ENCODE measurements at places on chromosomes 2 and 18. TPM values are rescaled to one million over a fixed set of nuclear protein-coding genes. Genes with fewer than 3 reads are reported as not detected.

The C1QL2 gene
- total RNA-seq = not detected

The SERPINB11 gene
- total RNA-seq = not detected

The LDAH gene
- total RNA-seq = 22.8 TPM

The RAD51AP2 gene
- total RNA-seq = under 0.01 TPM

The UGT1A4 gene
- total RNA-seq = not detected

The TET3 gene
- 2.6 TPM for total RNA-seq

The ABCG5 gene
- not detected for total RNA-seq

The CCDC85A gene
- total RNA-seq = not detected

The PCARE gene
- total RNA-seq = under 0.01 TPM

The UGT1A5 gene
- total RNA-seq = not detected

The MGAT4A gene
- 0.26 TPM for total RNA-seq

The GPAT2 gene
- total RNA-seq = 3.9 TPM
